Stimulated activated CD4-positive, alpha-beta T cell treated with anti-CD3 and anti-CD28 coated beads, Interleukin-12 subunit alpha, Interleukin-12 subunit beta, amount 100 ng/mL, for 4 hours (primary cell): ENCODE measurements at places on chromosomes 3 and 15.

- peak; percentile 57 for DNase-seq
These were observed 781 bp upstream of the CYP1A1 start for GRCh38 chr15:74725845-74726773.

- no peak for DNase-seq
These were observed 168.4 kb downstream of the TUSC7 start for GRCh38 chr3:116877968-116878367.

GRCh38 chr3:138747225-138747624 is 87.5 kb downstream of the PIK3CB start:
- no peak for DNase-seq

GRCh38 chr3:35565048-35565447 is 74.3 kb upstream of the ARPP21 start:
- no peak for DNase-seq

DNA sequence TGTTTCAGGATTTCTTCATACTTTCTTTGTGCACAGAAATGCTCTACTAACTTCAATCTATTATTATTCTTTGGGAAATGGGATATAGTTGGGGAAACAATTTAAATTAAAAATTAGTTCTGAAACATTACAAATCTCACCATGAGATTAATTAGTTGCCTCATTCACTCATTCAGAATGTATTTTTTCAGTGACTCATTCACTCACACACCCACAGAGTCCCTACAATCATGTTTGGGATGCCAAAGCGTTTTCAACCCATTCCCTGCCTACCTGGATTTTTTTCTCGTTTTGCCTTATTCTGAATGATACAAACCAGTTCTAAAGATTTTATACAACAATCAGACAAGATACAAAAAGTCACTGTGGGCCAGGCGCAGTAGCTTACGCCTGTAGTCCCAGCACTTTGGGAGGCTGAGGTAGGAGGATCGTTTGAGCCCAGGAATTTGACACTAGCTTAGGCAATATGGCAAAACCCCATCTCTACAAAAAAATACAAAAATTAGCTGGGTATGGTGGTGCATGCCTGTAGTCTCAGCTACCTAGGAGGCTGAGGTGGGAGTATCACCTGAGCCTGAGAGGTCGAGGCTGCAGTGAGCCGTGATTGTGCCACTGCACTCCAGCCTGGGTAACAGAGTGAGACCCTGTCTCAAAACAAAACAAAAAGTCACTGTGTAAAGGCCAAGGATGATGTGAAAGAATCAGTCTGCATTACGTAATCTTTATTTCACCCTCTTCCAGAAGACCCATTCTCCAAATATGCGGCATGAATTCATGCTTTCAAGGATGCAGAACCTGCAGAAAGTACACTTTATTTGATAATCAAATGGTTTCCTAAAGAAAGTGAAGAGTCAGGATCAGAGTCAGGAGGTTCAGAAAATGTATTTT is 34.8 kb upstream of the ARHGEF3 start:
- DNase-seq = no peak

- no peak for DNase-seq
These were observed 198.5 kb upstream of the RARB start for GRCh38 chr3:25229586-25229985.

DNA sequence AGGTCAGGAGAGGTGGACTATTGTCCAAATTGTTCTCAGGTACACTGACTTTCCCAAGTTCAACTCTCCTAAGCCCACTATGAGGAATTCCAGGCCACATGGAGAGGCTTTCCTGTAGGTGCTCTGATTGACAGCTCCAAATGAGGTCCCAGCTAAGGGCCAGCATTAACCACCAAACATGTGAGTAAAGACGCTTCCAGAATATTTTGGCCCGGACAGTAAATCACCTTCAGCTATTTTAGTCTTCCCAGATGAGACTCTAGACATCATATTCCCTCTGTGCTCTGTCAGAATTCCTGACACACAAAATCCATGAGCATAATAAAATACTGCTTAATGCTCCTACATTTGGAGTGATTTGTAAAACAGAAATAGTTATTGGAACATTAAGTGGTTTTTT is 135.5 kb downstream of the TGFBR2 start:
- no peak for DNase-seq

DNA sequence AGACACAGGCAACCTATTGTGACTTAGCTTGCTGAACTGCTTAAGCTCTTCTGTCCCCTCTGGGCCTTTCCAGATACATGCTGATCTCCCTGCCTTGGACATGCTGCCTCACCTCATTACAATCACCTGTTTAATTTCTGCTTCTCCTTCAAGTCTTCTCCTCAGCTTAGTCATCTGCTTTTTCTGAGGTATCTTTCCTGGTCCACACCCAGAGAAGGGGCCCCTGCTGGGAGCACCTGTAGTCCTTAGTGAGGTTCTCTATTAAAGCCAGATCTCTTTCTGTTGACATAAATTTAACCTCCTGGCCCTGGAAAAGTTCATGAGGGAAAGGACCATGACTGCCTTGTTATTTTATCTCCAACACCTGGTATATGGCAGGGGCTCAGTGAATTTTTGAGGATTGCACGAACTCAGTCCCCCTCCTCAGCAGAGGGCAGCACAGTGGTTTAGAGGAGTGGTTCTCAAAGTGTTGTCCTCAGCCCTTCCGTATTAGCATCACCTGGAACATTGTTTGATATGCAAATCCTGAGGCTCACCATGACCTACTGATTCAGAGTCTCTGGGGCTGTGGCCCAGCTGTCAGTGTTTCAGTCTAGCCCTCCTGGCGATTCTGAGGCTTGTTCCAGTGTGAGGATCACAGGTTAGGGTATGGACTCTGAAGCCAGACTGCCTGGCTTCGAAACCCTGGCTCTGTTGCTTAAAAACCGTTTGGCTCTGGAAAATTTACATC is 12.7 kb downstream of the COL6A6 start:
- DNase-seq = no peak

- no peak for DNase-seq
These were observed 30.7 kb downstream of the ATP13A5 start for GRCh38 chr3:193347521-193348501.

- DNase-seq = no peak
These were observed 20.5 kb downstream of the TRH start for GRCh38 chr3:129994883-129995559.

- no peak for DNase-seq
These were observed 33.7 kb upstream of the LIPC start for GRCh38 chr15:58398071-58398470.

DNA sequence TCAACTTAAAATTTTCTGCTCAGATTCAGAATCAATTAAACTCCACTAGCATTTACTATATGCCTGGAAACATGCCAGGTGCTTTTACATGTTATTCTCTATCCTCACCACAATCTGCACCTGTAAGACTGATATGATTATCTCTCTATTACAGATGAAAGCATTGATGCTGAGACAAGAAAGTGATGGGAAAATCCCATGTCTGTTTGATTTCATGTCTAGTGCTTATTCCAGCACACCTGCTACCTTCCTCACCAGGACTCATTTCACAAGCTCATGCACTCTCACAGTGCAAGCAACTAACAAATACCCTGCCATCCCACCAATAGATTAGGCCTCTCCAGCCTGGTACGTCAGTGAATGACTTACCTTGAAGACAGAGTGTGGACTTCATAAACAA is 25.0 kb upstream of the BCL6 start:
- no peak for DNase-seq

- no peak for DNase-seq
These were observed 206.6 kb downstream of the GBE1 start for GRCh38 chr3:81554801-81555200.
